ENCODE measurements at places on chromosomes 2 and 18.

- DNase-seq, result no peak
Observed at GRCh38 chr2:41180387-41180786, 728.5 kb upstream of the SLC8A1 start.

- no peak for DNase-seq
Observed at GRCh38 chr2:10057231-10058107, 14.1 kb downstream of the KLF11 start.

GRCh38 chr2:75751360-75751759 is 40.6 kb upstream of the GCFC2 start:
- DNase-seq, result no peak

- DNase-seq, result no peak
Observed at GRCh38 chr18:38241736-38242135, 676.1 kb upstream of the CELF4 start.

DNA sequence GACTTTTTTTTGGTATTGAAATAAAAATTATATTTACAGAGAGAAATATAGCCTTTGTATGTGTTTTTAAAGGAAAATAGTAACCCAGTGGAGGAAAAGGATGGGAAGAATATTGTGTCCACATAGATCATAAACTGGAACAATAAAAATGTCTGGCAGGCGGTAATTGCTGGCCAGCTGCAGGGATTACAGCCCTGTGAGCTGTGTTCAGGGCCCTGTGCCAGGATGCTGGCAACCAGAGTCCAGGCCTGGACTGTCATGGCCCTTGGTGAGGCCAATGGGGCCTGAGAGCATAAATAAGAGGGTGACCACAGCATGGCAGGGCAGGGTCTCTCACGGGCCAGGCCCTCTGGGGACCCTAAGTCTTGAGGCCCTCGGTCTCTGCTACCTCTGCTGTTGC is 171.2 kb downstream of the ACOXL start:
- no peak for DNase-seq

DNA sequence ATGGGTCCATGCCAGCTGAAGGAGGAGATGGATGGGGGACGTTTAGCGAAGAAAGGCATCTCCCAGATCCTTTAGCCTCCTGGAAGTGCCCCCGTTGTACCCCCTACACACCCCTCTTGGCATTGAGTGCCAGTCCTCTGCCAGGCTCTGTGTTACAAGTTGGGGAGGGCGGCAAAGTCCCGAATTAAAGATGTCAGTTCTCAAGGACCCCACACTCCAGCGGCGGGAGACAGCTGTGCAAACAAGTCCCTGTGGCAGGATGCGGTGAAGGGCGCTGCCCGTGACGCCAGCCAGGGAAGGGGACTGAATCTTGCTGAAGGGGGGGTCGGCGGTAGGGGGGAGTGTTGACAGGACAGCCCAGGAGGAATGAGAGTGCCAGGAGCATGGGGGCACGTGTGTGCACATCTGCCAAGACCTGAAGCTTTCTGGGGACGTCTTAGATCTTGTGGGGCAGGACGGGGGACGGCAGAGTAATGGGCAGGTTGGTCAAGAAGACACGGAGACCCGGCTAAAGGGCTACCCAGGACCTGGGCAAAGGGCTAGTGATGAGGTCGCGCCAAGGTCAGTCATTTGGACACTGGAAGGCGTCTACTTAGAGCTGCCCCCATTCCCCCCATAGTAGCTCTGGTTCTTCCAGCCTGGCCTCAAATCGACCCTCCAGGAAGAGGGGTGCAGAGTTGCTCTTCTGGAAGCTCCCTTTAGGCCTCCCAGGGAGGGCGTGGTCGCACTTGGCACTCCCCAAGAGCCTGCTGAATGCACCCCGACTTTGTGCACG is 2.8 kb upstream of the CTDSP1 start:
- no peak for DNase-seq

- no peak for DNase-seq
Observed at GRCh38 chr18:38362286-38362792, 796.7 kb upstream of the CELF4 start.

DNA sequence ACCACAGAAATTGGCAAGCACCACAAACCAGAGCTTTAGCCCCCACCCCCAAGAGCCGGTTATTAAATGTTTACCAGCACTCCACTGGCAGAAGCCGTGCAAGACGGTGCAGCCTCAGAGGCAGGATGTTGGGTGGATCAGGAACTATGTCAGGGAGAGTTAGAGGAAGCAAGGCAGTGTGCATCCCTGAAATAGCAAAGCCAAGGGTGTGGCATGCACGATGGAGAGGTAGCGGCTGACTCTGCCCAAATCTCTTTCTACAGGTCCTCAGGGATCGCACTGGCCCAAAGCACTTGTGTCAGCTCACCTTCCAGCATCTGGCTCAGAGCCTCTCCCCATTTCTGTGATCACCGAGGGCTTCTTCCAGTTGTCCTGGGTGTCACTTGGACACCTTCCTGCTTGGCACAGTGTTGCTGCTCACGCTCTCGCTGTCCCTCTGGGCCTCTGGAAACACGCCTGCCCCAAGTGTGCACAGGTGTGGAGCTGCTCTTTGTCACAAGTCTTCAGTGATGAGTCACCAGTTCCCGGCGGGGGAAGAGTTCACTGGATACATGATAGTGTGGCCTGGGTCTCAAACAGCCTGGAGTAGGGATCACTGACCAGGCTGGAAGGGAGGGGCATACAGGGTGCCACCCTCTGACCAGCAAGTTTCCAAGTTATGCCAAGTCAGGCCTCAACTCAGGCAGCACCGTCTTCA is 17.3 kb upstream of the B3GNT7 start:
- DNase-seq, result no peak

GRCh38 chr2:109613922-109614714 is at the start of the genes SEPTIN10 and SOWAHC:
SEPTIN10 (minus strand) TSS chr2:109613966; CDS start chr2:109613827, 139 bp downstream.
SOWAHC (plus strand) TSS chr2:109614364; CDS start chr2:109614490, 126 bp downstream.
- peak; percentile 95 for DNase-seq

- no peak for DNase-seq
Observed at GRCh38 chr2:191049728-191050639, 36.0 kb upstream of the STAT1 start.

DNA sequence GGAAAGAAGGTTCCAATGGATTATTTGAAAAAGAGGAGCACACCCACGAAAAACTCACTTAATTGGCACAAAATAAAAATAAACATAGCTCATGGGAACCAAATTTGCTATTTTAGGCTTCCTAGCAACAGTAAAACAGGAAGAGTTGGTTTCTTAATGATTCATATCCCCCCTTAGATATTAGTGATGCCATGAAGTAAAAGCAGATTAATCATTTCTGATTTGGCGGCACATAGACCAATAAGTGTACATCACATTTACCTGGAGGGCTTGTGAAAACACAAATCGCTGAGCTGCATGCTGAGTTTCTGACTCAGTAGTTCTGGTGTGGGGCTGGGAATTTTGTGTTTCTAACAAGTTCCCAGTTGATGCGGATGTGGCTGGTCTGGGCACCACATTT is 260.4 kb downstream of the SLC4A3 start:
- DNase-seq, result no peak

GRCh38 chr18:30982285-30982992 is 60.1 kb downstream of the DSC3 start:
- DNase-seq, result no peak

- DNase-seq, result no peak
Observed at GRCh38 chr2:215425021-215425782, 10.7 kb downstream of the FN1 start.

GRCh38 chr18:3931542-3932112 is 481.7 kb downstream of the TGIF1 start:
- DNase-seq, result no peak

GRCh38 chr2:118989481-118989880 is 47.5 kb downstream of the MARCO start:
- DNase-seq, result no peak

DNA sequence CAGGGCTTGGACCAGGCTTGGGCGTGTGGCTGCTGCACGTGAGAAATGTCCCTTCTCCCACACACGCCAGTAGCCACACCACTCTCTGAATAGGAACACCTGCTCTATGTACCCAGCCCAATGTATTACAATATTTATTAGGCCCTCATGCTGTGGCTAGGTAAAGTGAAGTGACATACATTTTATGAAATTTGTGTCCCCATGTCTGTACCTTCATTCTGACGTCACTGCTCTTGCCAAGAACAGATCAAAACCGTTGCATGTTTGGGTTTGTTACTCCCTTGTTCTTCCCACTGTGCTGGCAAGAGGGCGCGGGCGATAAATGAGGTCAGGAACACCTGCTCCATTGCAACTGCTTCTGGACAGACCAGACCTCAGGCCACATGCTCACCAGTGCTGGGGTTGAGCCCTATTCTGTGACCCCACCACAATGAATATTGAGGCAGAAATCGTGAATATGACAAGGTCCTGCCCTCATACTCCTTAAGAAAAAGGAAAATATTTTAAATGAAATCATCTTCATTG is 436.4 kb upstream of the SALL3 start:
- DNase-seq, result no peak

DNA sequence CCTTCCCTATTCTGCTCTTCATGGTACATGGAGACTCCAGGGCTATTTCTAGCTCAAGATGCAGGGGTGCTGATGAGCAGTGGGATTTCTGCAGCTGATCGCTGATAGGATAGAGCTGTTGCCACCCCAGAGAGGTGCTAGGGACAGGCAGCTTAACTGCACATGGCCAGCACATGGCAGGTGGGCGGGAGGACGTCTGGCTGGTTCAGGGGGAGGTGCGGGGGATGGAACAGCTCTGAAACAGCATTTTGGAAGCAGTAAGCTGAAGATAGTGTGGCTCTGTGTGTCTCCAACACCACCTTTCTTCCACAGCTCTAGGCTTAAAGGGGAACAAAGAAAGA is 151.9 kb upstream of the PELI1 start:
- DNase-seq, result no peak

GRCh38 chr2:134667541-134667940 is 51.3 kb downstream of the TMEM163 start:
- DNase-seq, result no peak

- DNase-seq, result no peak
Observed at GRCh38 chr2:1671916-1672315, 72.4 kb downstream of the PXDN start.

DNA sequence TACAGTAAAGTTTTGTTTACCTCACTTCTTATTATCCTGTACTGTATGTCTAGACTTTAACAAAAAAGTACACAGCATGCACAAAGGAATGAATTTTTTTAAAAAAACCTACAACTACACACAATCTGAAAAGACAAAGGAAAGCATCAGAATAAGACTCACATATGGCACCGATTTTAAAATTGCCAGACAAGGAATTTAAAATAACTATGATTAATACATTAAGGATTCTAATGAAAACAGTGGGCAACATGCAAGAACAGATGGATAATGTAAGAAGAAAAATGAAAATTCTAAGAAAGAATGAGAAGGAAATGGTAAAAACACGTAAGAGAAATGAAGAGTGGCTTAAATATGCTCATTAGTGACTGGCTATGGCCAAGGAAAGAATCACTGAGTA is 638.2 kb downstream of the FBXO15 start:
- no peak for DNase-seq

DNA sequence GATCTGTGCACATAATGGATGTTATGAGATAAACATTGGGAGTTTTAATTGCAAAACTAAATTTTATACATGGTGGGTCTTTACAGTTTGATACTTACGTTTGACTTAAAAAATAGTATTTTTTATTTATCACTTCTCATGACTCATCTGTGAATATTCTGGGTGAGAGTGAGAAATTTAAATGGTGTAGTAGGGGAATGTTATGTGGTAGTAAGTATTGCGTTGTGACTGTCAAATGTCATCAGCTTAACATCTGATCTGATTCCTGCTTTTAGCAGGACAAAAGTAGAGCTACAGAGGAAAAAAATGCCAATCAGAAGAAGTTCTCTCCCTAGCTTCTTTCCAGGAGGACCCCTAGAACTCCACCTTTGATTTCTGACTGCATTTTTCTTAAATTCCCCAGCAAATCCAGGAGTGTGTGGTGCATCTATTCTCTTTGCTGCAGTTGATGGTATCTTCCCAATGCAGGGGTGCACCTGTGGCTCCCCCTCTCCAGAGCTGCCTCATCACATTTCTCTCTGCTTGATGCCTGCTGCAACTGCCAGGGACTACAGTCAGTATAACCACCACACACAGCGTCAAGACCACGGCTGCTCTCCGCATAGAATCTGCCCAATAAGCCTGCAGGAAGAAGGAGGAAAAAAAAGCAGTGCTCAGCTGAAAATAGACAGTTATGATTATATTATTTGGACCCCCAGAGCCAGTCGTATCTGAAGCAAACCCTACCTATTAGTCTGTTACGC is 151.3 kb upstream of the THUMPD2 start:
- no peak for DNase-seq

- no peak for DNase-seq
Observed at GRCh38 chr2:24432121-24432520, 58.9 kb upstream of the NCOA1 start.

DNA sequence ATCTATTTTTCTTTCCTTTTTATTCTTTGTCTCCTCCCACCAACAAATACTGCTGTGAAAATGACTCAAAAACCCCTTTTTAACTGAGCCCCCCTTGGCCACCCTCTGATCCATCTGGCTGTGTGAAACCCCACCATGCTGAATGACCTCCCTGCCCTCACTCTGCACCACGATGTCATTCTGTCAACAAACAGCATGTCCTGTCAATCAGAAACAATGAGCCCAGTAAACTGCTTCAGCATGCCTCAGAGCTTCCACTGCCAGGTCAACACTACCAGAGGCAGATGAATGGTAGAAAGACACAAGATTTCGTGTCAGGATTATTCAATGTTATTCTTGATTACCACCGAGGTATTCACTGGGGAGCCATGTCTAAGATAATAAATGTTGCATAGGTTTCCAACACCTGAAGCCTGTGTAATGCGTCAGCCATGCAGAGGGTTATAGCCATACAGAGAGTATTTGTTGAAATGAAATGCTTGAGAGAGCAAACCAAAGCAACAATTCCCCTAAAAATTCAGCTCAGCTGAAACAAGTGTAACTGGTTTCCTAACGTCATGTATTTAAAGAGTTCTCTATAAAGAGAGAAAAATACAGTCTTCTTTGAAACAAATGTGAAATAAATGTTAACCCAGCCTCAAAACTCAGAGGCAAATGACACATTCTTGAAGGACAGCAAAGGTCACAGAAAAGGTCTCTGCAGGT is 76.7 kb downstream of the LRP2 start:
- no peak for DNase-seq

DNA sequence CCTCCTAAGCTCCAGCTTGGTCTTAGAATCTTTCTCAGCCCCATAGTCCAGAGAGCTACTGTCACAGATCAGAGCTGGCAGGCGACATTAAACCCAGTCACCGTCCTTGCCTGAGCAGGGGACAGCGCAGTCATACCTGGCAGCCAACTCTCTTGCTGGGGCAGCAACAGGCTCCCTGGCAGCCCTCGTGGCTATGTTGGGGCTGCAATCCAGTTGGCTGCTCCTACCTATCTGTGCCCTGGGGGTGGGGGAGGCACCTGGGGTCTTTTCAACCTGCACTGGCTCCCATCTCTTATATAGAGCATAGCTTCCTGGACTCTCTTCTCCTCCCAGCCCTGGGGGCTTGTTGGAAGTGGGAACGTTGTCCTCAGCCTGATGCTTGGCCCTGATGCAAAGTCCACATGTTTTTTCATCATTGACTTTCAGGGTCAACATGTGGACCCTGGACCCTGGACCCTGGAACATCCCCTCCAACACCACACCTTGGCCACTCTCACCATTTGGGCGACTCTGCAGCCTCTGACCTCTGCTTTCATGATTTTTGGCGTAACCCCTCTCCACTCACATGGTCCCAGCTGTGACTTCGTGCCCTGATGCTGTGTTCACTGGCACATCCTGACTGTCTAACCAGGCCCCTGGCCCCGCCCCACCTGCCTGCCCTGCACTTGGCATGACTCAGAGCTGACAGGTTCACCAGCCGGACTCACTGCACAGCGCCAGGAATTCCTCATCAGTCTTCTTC is 45.6 kb downstream of the ATOH8 start:
- no peak for DNase-seq
